Suppressor macrophage (primary cell): ENCODE measurements at places on chromosomes 13 and 19.
A peak's percentile ranks its signal among the peaks of the same experiment; 100 is the strongest.

- DNase-seq, result no peak
Measured at GRCh38 chr19:16625163-16625958, 2.6 kb downstream of the MED26 start.

- peak; percentile 35 for DNase-seq
Measured at GRCh38 chr19:56253737-56254136, 18.8 kb upstream of the EDDM13 start.

- DNase-seq, result no peak
Measured at GRCh38 chr19:55491546-55492360, 3.5 kb downstream of the SSC5D start.

DNA sequence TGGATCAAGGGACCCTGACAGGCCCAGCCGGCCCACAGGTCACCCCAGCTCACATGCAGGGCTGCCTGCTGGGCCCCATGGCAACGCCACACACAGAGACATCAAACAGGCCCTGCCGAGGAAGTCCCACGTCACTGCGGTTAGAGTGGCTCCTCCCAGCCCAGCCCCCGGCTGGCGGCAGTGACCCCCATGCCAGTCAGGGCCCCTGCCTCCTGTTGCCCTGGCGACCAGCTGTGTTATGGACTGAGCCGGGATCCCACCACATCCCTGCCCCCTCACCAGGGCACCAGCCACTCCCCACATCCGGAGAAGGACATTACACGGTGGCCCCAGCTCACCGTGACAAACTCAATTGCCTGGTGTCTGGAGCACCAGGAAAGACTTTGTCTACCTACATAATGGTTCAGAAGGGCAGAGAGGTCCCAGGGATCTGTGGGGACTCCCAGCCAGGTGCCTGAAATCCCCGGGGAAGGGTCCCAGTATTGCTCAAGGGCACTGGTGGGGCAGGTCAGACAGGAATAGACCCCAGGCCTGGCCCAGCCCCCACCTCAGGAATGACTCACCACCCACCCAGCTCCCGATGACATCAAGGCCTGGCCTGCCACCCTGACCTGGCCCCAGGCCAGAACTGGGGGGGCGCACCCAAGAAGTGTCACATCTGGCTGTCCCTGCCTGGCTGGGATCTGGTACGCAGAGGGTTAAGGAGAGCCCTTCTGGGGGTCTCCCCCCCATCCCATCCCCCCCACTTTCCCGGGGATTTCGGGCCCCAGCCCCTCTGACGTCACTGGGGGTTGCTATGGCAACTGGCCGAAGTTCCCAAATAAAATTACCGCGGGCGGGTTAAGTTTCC, 30.2 kb upstream of the NANOS3 start:
- peak; percentile 96 for DNase-seq

- DNase-seq, result no peak
Measured at GRCh38 chr13:30418075-30418716, 4.1 kb upstream of the UBE2L5 start.

GRCh38 chr19:20079476-20079875, 1.7 kb downstream of the ZNF90 start:
- DNase-seq, result no peak

DNA sequence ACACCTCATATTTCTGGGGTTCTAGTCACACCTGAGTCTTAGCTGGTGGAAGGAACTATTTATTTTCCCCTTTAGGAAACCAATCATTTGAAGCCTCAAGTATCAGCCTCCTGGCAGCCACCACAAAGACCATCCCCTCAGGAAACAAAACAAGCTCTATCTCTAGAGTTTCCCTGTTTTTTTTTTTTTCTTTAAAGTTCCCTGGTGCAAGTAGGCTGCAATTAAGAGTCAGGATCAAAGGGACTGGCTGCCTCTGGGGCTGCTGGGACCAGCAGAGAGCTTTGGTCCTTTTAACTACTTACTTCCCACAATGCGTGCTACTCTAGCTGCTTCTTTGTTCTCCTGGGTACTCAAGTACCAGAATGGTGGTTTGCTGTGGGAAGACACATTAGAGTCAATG, 11.4 kb downstream of the MBNL2 start:
- DNase-seq, result no peak

GRCh38 chr19:41928754-41929535, 696 bp upstream of the ERFL start:
- no peak for DNase-seq

DNA sequence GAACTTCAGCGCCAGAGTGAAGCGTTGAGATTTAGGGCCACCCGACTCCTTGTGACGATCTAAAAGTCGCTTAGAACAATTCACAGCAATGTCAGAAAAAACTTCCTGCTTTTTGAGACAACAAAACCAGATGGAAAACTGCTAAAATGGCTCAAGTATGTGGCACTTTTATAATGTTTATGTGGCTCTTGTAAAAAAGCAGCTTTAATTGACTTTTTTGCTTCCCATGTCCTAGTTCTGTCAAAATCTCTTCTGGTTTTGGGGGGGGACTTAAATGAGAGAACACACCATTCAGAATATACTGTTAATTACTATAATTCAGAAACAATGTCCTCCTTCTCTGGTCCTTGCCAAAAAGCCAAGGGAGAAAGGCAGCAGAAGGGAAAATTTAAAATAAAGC, 154.7 kb upstream of the LSM14A start:
- no peak for DNase-seq

DNA sequence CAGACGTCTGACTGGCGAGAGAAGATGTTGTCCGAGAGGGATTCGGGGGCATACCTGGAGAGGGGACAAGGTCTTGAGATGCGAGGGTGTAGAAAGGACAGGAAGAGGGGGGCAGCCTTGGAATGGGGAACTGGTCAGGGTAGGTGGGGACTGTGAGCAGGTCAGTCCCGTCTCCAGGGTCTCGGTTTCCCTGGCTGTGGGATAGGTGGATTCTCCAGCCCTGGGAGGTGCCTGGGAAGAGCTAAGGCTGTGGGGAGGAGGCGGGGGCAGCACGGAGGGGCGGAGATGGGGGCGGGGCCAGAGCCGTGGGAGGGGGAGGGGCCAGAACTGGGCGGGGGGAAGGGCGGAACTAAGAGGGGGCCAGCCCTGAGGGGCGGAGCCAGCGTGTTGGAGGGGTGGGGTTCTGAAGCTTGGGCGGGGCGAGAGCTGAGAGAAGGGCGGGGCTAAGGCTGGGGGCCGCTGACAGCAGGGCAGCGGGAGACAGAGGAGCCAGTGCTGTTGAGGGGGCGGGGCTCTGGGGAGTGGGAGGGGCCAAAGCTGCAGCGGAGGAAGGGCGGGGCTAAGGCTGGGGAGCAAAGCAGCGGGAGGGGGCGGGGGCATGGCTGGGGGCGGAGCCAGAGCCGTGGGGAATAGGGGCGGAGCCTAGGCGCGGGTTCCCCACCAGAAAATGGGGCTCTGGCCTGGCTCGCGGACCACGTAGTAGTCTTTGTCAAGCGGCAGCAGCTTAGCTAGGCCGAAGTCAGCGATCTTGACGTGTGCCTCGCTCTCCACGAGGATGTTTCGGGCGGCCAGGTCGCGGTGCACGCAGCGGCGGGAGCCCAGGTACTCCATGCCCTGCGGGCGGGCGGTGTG, 9.5 kb upstream of the INSL3 start:
- no peak for DNase-seq

DNA sequence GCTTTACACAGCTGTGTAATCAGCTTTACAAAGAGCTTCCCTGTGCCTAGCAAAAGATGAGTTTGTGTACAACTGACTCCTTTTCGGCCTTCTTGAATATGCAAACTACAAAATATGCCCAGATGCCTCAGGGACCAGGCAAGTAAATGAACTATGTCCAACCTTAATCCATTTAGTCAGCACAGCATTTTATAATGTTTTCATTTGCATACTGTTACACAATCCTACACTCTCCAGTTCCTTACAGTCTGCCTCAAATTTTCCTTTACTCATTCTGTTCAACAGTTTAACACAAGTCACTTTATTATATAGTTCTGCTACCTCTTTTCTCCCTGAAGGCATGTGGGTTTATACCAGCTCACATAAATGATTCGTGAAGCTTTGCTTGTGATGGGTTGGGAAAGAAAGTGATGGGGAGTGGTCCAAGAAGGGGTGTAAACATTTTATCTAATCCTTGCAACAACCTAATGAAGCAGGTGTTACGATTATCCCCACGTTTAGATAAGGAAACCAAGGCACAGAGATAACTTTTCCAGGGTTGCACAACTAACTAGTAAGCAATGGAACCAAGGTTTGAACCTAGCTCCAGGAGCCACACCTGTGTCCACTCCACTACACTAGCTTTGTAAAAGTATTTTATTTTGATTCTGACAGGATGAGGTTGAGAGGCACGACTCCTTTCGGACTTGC, 3.3 kb upstream of the USP12 start:
- DNase-seq, result peak; percentile 21

- DNase-seq, result peak; percentile 66
Measured at GRCh38 chr13:48862572-48862971, 113.1 kb upstream of the FNDC3A start.

DNA sequence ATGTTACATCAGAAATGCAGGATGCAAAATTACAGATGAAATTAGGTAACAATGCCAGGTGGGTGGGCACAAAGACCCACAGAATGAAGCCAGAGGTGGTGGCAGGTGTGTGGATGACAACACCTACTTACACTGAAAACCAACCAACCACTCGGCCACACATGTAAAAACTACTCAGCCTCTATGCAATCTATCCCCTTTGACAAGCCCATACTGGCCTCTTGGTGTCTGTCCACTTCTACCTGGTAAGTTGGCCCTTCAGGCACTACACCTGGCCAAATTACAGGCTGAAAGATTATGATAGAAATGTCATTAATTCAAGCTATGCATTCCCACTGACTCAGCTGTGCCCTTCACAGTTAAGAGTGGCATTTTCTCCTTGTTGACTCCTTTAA, 50.0 kb downstream of the BRD4 start:
- DNase-seq, result no peak

GRCh38 chr13:25836574-25837336, 215.1 kb downstream of the SHISA2 start:
- no peak for DNase-seq

DNA sequence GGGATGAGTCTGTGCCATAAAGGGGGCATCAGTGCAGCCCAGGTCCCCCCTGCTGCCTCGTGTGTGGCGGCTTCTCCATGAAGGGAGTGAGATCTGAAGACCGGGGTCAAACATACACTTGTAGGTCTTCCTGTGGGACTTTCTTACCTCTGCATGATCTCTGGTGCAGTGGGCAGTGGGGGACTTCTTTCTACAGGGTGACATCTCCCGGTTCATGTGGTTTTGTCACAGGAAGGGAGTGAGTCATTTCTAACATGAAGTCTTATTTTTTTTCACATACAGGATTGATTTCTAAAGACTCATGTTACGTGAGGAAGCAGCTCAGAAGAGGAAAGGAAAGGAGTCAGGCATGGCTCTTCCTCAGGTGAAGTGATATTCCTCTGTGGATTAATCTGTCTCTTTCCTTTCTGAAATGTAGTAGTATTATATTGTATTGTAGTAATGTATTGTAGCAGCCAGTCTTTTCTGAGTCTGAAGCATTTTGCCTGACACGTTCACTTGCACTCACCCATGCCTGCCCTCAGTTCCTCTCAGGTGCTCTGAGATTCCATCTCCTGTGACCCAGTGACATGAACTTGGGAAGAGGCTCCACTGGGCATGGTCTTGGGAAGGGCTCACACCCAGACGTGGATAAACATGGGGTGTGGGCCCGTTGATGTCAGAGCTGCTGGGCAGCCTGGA, 15.7 kb downstream of the ZNF808 start:
- peak; percentile 11 for DNase-seq

- DNase-seq, result no peak
Measured at GRCh38 chr13:32212421-32212820, 102.7 kb downstream of the ZAR1L start.

- peak; percentile 81 for DNase-seq
Measured at GRCh38 chr19:38095411-38096308, 128.4 kb downstream of the DPF1 start.

- no peak for DNase-seq
Measured at GRCh38 chr19:14006766-14007562, 844 bp upstream of the RFX1 start.
